NCI-H187 (cell line): ENCODE measurements at places on chromosomes 13 and 19.

DNA sequence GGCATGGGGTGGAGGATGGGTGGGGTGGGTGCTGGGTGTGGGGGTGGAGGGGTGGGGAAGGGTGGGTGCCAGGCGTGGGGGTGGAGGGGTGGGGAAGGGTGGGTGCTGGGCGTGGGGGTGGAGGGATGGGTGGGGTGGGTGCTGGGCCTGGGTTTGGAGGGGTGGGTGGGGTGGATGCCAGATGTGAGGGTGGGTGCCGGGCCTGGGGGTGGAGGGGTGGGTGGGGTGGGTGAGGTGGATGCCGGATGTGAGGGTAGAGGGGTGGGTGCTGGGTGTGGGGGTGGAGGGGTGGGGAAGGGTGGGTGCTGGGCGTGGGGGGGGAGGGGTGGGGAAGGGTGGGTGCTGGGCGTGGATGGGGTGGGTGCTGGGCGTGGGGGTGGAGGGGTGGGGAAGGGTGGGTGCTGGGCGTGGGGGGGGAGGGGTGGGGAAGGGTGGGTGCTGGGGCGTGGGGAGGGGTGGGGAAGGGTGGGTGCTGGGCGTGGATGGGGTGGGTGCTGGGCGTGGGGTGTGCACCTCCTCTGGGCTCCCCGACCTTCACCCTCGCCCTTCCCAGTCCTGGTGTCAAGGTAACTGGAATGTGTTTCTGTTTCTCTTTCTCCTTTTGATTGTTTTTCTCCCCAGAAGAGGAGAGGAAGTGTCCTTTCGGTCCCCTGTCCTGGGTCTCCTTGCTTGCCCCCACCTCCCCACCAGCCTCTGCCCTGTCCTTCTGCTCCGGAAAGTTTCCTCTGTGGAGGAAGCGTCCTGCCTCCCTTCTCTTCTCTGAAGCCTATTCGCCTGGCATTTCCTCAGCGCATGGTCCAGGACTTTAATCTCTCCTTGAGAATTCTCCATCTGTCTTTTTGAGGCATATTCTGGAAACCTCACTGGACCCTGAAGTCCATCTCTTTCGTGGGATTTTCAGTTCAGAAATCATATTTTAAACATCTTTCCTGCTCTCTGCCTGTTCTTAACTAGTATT is 22.9 kb upstream of the CFAP97D2 start:
- DNase-seq, result no peak

- DNase-seq, result no peak
Measured at GRCh38 chr19:54518844-54519243, 16.2 kb downstream of the LAIR2 start.

- DNase-seq, result no peak
Measured at GRCh38 chr19:47012617-47013016, 7.0 kb upstream of the NPAS1 start.

GRCh38 chr19:10819124-10820060 is 16.6 kb downstream of the TMED1 start:
- DNase-seq, result no peak

GRCh38 chr19:41309180-41310032 is 566 bp upstream of the CCDC97 start:
- DNase-seq, result no peak

GRCh38 chr13:51364404-51365008 is 25.0 kb downstream of the SERPINE3 start:
- no peak for DNase-seq

- no peak for DNase-seq
Measured at GRCh38 chr13:68160466-68160865, 930.3 kb upstream of the PCDH9 start.

DNA sequence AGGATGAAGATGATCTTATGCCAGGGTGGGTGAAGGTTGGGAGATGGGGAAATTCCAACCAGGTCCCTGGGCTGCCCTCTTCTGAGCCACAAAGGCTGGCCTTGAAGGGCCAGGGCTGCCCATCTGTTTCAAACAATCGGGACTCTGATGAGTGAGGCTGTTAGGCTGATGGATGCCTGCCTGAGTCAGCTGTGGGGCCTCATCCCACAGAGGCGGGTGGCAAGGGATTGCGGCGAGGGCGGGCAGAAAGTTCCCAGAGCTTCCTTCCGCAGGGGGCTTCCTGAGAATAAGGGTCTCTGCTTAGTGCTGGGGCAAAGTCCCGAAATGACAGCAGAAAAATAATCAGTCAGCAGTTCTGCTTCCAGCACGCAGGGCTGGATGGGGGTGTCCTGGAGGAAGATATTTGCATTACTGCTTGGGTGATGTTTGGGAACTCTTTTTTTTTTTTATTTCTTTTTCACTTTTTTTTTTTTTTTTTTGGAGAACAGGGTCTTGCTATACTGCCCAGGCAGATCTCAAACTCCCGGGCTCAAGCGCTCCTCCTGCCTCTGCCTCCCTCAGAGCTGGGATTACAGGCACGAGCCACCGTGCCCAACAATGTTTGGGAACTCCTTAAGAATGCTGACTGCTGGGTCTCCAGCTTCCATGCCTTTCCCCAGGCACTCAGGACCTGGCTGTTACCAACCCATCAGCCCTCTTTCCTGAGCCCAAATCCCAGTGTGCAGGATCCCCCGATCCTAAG is 14.1 kb downstream of the SH3GL1 start:
- DNase-seq, result no peak

DNA sequence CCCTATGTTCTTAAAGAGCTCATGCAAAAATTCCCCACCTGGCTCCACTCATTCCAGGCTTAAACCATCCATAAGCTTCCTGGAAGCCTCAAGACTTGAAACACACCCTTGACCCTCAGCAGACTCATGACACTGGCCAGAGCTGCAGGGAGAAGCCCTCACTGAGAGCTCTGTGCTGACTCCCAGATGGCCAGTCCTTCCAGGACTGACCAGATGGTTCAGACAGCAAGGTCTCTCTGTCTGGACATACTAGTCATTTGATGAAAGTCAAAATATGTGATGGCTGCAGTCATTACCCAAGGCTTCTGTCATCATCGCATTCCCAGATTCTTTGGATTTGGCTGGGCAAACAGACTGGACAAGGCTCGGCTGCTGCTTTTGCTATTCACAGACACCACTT is 397.4 kb downstream of the FOXO1 start:
- no peak for DNase-seq

DNA sequence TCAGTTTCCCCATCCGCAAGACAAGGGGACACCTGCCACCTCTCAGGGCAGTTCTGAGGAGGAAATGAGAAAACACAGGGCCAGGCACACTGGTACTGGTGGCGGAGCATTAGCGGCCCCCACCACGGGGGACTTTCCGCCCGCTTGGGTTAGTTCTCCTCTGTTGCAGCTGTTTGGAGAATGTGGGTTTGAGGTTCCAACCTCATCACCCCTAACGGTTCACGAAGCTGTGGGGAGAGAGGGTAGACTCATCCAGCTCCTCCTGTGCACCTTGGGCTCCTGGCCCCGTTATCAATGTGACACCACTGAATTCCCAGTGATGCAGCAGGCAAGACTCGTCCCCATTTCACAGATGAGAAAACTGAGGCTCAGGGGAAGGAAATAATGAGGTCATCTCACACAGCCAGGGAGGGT is 10.3 kb downstream of the PTPRS start:
- DNase-seq, result no peak

- no peak for DNase-seq
Measured at GRCh38 chr19:55693336-55693974, 18.4 kb downstream of the EPN1 start.

DNA sequence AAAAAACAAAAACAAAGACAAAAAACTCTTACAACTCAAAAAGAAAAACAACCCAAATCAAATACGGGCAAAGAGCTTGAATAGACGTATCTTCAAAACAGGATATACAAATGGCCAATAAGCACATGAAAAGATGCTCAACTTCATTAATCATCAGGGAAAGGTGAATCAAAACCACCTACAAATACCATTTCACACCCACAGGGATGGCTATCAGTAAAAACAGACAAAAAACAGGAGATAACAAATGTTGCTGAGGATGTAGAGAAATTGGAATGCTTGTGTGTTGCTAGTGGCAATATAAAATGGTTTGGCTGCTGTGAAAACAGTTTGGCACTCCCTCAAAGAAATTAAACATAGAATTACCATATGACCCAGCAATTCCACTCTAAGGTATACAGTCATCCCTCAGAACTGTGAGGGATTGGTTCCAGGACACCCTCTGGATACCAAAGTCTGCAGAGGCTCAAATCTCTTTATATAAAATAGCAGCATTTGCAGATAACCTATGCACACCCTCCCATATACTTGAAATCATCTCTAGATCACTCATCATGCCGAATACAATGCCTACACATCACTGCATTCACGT is 29.7 kb downstream of the MLLT1 start:
- no peak for DNase-seq
